ENCODE measurements at places on chromosomes 13 and 19.

- DNase-seq: peak; percentile 75
Measured at GRCh38 chr13:48210178-48210577, 22.8 kb upstream of the ITM2B start.

GRCh38 chr13:113500530-113501265 is 10.2 kb upstream of the DCUN1D2 start:
- no peak for DNase-seq

DNA sequence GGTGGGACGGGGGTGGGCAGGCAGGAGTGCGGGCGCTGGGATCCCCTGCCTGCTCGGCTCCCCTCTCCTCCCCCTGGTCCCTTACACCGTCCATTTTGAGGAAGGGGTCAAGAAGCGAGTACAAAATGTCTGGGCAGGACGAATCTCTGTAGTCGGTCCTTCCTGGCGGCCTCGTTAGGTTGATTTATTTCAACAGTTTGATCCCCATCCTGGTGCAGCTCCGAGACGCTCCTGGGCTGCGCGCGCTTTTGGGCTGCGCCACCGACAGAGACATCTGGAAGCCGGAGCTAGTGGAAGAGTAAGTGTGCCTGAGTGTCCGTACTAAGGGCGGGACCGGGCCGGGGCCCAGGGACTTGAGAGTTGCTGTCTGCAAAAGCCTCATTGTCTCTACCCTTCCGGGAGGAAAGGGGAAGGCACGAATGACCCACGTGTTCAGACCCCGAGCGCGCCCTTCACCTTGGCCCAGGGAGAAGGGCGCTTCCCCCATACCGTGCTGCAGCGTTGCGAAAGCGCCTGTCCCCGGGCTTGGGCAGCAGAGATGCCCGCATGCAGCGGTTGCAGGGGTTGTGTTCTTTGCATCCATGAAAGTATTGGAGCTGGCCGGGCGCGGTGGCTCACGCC is 1.8 kb downstream of the ZNF114 start:
- DNase-seq: no peak

GRCh38 chr19:40070058-40070457 is 14.0 kb upstream of the ZNF780B start:
- DNase-seq: no peak

GRCh38 chr13:45876781-45877180 is 25.2 kb upstream of the SIAH3 start:
- no peak for DNase-seq

- peak; percentile 13 for DNase-seq
Measured at GRCh38 chr19:5091018-5091683, 122.2 kb downstream of the KDM4B start.

DNA sequence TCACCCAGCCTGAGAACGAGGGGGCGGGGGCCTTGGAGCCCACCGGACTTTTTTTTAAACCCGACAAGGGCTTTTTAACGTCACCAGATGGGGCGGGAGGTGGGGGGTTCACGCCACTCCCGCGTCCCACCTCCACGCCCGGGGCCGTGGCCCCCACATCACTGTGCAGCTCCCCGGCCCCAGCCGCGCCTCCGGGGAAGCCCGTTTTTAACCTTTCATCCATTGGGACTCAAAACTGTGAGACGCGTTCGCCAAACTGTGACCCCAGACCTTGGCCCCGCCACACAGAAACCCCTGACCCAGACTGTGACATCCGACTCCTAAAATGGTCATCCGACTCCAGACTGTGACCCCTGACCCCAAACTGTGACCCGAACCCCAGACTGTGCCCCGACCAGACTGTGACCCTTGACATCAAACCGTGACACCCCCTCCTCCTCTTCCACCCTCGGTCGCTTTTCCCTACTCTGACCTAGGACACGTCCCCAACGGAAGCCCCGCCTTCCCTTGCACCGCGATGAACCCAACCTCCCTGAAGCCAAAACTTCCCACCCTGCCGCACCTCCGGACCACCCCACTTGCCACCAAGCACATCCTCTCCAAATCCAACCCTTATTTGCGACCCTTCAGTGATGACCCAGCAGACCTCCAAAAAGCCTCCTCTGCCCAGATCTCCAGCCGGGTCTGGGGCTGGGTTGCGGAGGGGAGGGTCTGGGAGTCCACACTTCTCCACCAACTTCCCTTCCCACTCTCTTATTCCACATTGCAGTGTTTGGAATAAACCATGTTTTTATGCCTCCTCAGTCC is 1.5 kb upstream of the GRWD1 start:
- DNase-seq: no peak

DNA sequence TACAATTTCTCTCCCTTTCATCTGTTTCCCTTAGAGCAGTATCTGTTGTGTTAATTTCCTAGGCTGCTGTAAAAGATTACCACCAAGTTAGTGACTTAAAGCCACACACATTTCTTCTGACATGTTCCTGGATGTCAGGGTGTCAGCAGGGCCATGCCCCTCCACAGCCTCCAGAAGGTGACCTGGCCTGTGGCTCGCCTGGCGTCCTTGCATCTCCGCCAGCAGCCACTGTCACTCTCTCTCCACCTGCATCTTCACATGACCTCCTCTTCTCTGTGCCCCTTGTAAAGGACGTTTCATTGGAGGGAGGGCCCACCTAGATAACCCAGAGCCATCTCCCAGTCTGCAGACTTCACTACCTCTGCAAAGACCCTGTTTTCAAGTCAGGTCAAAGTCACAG is 61.3 kb downstream of the SLC7A9 start:
- no peak for DNase-seq

GRCh38 chr13:35804901-35805300 is 326.3 kb downstream of the DCLK1 start:
- DNase-seq: no peak

DNA sequence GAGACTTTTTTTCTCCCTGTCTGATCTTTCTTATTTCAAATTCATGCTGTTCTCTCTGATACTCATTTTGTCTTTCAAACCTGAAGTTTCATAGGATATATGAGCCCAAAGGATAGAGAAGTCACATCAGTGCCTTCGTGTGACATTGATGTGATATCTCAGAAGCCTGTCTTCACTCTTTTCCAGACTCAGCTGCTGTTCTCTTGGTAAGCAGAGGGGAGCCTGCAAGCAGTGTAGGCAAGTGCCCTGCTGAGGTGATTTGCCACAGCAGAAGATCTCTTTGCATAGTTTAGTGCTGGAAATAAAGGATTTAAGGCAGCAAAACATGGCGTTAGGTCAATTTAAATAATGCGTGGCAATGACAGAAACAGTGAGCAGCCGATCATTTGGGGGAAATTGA is 346.7 kb downstream of the ITGBL1 start:
- DNase-seq: no peak

- peak; percentile 5 for DNase-seq
Measured at GRCh38 chr19:8224394-8225145, 15.4 kb downstream of the CERS4 start.

- no peak for DNase-seq
Measured at GRCh38 chr19:14237014-14237941, 31.3 kb upstream of the ADGRL1 start.

All from skeletal muscle cell (primary cell).